ENCODE measurements at places on chromosomes 12 and 14.
A peak's percentile ranks its signal among the peaks of the same experiment; 100 is the strongest.

- DNase-seq, result no peak
Observed at GRCh38 chr14:27392153-27392552, 794.3 kb upstream of the NOVA1 start.

- no peak for DNase-seq
Observed at GRCh38 chr12:30796313-30796780, 41.6 kb upstream of the CAPRIN2 start.

DNA sequence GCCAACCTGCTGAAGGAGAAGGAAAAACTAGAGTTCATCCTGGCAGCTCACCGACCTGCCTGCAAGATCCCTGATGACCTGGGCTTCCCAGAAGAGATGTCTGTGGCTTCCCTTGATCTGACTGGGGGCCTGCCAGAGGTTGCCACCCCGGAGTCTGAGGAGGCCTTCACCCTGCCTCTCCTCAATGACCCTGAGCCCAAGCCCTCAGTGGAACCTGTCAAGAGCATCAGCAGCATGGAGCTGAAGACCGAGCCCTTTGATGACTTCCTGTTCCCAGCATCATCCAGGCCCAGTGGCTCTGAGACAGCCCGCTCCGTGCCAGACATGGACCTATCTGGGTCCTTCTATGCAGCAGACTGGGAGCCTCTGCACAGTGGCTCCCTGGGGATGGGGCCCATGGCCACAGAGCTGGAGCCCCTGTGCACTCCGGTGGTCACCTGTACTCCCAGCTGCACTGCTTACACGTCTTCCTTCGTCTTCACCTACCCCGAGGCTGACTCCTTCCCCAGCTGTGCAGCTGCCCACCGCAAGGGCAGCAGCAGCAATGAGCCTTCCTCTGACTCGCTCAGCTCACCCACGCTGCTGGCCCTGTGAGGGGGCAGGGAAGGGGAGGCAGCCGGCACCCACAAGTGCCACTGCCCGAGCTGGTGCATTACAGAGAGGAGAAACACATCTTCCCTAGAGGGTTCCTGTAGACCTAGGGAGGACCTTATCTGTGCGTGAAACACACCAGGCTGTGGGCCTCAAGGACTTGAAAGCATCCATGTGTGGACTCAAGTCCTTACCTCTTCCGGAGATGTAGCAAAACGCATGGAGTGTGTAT lies 2.4 kb downstream of the FOS start:
- DNase-seq, result no peak

GRCh38 chr12:3311027-3311402 lies 180.0 kb upstream of the PRMT8 start:
- no peak for DNase-seq

DNA sequence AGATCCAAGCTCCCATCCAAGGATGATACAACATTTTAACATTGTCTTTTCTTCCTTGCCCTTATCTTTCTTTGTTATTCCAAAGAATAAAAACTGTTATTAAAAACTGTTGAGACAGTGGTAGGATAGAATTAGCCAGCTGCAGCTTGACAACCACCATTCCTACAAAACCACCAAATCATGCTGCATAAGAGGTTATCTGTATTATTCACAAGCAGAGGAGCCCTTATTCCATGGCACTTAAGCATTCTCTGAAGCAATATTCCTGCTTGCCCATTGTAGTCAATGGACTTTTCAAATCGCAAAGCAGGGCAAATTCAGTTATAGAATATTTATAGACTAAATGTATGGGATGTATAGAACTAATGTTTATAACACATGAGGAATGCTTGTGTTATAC lies 3.4 kb downstream of the ABCD2 start:
- DNase-seq, result no peak

GRCh38 chr12:25236626-25237025 lies 14.1 kb downstream of the KRAS start:
- no peak for DNase-seq

- no peak for DNase-seq
Observed at GRCh38 chr12:80847575-80847974, 90.2 kb downstream of the LIN7A start.

DNA sequence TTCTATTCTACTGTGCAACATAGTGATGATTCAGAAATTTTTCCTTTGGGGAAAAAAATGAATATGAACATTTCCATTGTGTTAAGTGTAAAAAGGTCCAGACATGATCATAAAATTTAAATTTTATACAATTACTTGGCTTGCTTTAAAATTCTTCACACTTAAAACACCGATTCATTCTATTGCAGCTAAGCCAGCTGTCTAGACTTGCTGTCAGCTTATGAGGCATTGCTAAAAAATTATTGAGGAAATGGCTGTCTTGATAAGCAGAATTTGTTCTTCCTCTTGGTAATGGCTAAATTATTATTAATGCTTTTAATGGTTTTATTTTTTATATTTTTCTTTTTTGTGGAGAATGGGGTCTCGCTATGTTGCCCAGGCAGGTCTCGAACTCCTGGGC lies 1.8 kb downstream of the LYSET start:
- no peak for DNase-seq

GRCh38 chr12:84826925-84827324 lies 85.7 kb downstream of the SLC6A15 start:
- no peak for DNase-seq

GRCh38 chr12:120490833-120491512 lies 4.9 kb upstream of the DYNLL1 start:
- no peak for DNase-seq

GRCh38 chr12:72313806-72314205 lies 41.6 kb downstream of the TRHDE start:
- DNase-seq, result no peak

DNA sequence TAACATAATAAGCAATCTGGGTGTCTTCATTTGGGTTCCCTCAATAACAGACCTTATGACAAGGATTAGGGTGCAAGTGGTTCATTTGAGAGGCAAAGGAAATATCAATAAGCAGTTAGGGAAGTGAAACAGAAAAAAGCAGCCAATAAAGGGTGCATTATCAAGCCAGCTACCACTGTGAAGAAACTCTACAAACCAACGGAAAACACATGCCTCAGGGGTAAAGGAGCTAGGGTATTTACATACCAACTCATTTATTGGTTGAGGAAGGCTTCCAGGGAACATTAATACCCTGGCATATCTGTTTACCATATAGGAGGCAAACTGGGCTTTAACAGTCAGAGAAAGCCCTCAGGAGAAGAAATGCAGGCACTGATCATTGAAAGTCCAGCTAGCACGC lies 22.7 kb upstream of the IFNG-AS1 start:
- DNase-seq, result no peak

GRCh38 chr14:69539631-69540410 lies 34.9 kb downstream of the CCDC177 start:
- no peak for DNase-seq

DNA sequence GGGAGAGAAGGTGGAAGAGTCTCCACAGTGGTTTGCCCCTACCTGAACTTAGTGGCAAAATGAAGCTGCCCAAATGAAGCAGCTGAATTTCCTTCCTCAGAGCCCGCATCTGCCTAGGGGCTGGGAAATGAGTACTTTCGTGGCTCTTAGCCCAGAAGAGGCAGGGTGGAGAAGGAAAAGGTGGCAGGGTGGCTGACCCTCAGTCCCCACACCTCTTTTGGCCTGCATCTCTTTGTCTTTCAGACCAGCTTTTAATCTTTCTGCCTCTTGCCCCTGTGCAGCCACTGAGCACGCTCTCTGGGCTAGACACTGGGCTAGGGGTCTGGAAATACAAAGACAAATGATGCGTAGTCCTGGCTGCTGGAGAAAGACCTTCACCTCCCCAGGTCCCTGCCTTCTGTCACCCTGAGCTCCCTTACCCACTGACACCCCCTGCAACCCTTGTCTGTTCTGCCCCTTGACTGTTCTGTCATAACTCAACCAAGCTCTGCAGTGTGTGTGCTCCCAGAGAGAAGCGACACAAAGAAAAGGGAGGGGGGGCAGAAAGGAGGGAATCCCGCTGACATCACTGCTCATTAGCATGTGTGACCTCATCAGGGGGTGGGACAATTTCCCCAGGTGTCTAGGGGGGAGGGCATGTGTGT lies 371 bp upstream of the REM2 start:
- peak; percentile 30 for DNase-seq

- no peak for DNase-seq
Observed at GRCh38 chr14:91185721-91186120, 58.8 kb downstream of the GPR68 start.

- DNase-seq, result no peak
Observed at GRCh38 chr14:93033983-93034670, 81.6 kb downstream of the ITPK1 start.

GRCh38 chr12:93100610-93101009 lies 171.5 kb upstream of the EEA1 start:
- DNase-seq, result no peak

GRCh38 chr14:73269729-73270531 lies 32.6 kb downstream of the PAPLN start:
- no peak for DNase-seq

DNA sequence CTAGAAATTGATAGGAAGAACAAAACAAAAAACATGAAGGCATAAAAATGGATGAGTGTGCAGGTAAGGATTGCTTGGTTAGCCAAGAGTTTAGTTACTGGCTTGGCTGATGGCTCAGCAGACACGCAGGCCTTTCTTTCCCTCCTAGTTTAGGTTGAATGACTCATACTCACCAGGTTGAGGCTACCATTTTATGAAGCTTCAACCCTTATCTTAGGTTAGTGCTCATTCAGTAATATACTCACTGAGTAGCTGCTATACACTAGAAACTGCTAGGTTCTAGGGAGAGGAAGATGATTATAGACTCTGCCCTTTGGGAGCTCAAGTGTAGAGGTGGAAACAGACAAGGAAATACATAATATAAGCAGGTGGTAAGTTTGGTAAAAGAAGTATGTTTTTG lies 6.0 kb downstream of the P3H3 start:
- no peak for DNase-seq
